Activated CD4-positive, alpha-beta T cell treated with anti-CD3 and anti-CD28 coated beads, Interleukin-2, amount 50 U/mL, for 24 hours (primary cell): ENCODE measurements at places on chromosomes 4 and X.
A peak's percentile ranks its signal among the peaks of the same experiment; 100 is the strongest.

GRCh38 chr4:164753873-164754488 lies at the start of gene SMIM31:
TSS of gene SMIM31 (plus strand) at chr4:164754131. CDS start at chr4:164770444, 16,313 bp downstream.
- no peak for DNase-seq

GRCh38 chrX:31038575-31039326 lies 33.1 kb downstream of the FTHL17 start:
- DNase-seq = no peak

DNA sequence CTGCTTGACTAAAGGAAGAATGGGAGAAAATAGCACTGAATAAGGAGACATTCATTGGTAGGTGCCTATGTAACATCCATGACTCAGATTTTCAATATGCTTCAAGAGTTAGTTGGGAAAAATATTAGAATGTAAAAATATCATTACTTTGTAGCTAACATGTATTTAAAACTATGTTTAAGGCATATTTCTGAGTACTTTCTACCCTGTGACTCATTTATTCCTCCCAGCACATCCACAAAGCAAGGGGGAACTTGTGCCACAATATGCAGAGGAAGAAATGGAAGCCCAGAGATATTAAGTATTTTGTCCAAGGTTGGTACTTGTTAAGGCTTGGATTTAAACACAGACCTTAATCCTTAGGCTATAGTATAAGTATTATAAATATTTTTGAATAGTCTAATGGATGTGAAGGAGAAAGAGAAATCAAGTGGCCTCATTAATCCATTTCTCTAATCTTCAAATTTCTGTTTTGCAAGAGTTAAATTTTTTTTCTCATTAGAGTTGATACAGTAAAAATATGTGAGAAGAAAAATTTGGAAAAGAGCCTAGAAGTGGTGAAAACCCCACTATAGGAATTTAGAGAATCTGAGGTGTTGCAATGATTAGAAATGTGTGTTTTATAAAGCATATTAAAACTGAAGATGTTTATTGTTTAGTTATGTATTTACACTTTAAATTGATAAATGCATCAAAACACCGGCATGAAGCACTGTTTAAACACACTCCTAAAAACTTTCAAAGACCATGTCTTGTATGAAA lies 149.3 kb upstream of the GYPA start:
- DNase-seq = no peak

DNA sequence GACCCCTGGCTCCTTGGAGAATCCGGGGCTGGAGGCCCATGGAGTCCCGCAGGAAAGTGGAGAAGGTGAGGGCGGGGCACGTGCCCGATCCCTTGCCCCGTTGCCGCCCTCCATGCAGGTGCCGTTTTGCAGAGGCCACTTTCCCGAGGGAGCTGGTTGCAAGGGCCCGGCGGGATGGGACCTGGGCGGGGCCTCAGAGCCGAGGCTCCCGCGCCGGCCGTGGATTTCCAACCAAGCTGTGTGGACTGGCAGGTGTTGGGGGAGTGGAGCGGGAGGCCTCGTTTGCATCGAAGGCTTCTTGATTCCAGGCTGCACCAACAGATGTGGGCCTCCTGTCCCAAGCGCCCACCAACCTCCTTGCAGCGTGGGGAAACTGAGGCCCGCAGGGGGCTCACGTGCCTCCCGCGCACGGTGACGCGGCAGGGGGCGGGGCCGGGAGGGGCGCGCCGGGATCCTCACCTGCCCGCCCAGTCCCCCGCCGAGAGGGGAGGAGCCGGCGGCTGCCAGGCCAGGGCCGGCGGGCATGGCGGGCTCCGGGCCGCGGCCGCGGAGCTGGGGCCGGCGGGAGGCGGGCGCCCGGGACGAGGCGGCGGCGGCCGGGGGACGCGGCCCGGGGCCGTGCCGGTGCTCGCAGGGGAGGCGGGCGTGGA lies 24.9 kb downstream of the SH3BP2 start:
- no peak for DNase-seq

DNA sequence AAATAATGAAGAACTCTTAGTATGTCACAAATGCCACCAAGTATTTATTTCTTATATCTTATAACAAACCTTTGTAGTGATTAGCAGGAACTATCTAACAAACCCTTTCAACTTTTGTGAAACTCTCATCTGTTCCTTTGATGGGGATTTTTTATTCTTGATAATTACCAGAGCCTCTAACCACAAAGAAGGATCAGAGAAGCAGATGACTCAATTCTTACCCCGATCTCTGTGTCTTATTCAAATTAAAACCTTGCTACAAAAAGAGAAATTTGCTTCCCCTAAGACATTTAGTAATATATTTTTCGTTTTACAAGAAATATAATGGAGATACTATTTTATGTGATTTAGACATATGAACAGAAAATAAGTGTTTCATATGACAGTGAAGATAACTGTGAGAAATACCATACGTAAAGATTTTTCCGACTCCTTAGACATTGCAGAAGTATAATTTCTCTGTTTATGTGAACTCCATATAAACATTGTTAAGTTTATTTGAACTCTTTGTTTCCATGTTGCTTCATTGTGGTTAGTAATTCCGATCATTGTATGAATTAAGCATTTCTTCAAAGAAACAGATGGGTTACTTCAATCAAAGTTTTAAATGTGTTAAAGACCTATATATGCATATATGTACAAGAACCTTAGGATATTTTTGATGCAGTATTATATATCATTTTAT lies 205.4 kb downstream of the CFAP299 start:
- DNase-seq = peak; percentile 6

GRCh38 chr4:147440442-147440841 lies 40.5 kb upstream of the EDNRA start:
- DNase-seq = no peak

- no peak for DNase-seq
These were observed 31.6 kb upstream of the DDX3X start for GRCh38 chrX:41302370-41302769.

- DNase-seq = no peak
These were observed 17.7 kb upstream of the CENPU start for GRCh38 chr4:184751585-184751956.

DNA sequence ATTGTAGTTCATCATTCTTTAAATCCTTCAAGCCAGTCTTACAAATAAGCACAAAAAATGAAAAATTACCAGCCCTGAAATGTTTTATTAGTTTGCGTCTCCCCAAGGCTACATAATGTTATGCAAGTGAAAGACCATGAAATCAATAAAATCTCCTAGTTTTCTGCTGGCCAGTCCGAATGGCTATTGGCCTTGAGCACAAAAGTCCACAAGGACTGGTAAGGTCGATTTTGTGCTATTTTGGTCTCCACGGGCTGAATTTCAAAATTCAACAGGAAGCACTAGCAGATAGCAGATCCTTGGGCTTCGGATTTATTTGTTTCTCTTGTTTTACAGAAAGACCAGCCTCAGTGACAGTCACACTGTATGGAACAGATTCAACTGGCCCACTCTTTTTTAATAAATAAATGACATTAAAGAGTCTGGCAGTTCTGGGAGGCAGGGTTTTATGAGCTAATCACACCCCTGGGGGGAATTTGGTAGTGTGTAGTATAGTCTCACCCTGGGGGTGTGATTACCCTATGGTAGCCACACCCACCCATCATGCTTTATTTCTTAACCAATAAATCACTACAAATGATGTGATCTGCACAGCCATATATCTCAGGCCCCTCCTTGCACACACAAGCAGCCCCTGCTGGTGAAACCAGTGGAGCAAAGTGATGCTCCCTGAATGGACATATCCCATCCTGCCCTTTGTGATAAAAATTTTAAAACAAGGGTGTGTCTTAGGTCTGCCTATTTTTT lies 51.1 kb upstream of the TMEM33 start:
- DNase-seq = no peak

GRCh38 chr4:144338834-144339233 lies 198.3 kb upstream of the GYPA start:
- DNase-seq = no peak

GRCh38 chr4:152099555-152099954 lies 338.7 kb upstream of the GATB start:
- no peak for DNase-seq

DNA sequence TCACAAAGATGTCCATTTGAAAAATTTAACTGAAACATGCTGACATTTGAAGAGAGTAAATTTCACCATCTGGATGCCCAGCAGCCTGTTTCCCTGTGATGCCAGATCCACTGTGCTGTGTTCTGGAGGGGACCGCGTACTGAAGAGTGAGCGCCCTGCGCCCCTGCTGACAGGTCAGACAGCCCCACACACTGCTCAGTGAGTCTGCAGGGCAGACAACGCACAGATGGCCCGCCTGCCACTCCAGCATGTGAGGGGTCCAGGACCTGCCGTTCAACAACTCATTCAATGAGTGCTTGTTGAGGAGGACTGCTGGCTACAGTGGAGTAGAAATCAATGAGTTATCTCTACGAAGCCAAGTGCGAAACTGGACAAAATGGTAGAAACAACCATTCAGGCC lies 49.2 kb downstream of the FGFRL1 start:
- DNase-seq = no peak

DNA sequence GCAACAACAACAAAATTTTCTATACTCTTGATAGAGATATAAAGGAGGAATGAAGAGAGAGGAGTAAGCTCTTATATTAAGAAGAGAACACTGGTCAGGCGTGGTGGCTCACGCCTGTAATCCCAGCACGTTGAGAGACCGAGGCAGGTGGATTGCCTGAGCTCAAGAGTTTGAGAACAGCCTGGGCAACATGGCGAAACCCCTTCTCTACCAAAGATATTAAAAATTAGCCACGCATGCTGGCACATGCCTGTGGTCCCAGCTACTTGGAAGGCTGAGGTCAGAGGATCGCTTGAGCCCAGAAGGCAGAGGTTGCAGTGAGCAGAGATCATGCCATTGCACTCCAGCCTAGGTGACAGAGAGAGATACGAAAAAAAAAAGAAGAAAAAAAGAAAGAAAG lies 102.4 kb downstream of the TEX11 start:
- no peak for DNase-seq

GRCh38 chr4:56222514-56222913 lies 164.8 kb downstream of the AASDH start:
- DNase-seq = no peak

DNA sequence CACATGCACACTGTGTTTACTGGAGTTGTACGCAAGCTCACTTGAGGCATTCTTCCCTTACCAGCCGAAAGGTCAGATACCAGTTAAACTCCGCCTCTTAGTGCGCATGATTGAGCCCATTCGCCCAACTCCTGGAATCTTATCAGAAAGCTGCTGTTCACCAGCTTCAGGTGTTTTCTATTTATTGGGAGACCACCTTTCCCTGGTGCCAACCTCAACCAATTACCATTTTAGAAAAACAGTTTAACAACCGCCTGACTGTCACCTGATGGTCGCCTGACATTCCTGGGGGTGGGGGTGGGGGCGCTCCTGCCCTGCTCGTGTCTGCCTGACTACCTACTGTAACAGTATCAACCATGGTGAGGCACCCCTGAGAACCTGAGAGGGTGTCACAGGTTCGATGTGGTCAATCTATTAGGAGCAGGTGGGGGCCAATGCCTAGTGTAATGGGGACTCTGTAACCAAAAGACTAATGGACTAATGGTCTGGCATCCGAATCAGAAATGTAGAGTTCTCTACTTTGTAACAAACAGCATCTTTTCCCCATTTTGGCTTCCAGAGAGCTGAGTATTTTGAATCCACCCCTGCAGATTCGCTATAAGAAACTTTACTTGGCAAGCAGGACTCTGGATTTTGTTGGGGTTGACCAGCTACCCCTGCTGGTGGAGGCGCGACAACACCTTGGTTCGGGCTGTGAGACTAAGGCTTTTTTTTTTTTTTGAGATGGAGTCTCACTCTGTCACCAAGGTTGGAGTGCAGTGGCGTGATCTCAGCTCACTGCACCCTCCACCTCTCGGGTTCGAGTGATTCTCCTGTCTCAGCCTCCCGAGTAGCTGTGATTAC lies 58.2 kb upstream of the ZNF157 start:
- DNase-seq = no peak

GRCh38 chr4:48629458-48629857 lies 139.4 kb downstream of the ZAR1 start:
- DNase-seq = no peak

- DNase-seq = no peak
These were observed 12.8 kb downstream of the GYG2 start for GRCh38 chrX:2841537-2841936.

DNA sequence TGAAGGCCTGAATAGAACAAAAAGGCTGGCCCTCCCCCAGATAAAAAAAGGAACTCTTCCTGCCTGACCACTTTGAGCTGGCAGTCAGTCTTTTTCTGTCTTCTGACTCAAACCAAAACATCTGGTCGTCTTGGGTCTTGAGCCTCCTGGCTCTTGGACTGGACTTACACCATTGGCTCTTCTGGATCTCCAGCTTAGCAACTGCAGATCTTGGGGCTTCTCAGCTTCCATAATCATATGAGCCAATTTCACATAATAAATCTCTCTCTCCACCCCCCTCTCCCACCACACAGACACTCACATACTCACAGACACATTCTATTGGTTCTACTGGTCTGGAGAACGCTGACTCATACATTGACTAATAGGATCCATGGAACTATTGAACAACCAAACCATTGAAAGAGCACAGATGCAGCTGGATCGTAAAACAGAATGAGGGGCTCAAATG lies 15.6 kb upstream of the CWH43 start:
- no peak for DNase-seq

- no peak for DNase-seq
These were observed 169.5 kb upstream of the SMARCAD1 start for GRCh38 chr4:94038195-94038594.

- DNase-seq = no peak
These were observed 80.6 kb downstream of the PPP2R2C start for GRCh38 chr4:6391852-6392188.

DNA sequence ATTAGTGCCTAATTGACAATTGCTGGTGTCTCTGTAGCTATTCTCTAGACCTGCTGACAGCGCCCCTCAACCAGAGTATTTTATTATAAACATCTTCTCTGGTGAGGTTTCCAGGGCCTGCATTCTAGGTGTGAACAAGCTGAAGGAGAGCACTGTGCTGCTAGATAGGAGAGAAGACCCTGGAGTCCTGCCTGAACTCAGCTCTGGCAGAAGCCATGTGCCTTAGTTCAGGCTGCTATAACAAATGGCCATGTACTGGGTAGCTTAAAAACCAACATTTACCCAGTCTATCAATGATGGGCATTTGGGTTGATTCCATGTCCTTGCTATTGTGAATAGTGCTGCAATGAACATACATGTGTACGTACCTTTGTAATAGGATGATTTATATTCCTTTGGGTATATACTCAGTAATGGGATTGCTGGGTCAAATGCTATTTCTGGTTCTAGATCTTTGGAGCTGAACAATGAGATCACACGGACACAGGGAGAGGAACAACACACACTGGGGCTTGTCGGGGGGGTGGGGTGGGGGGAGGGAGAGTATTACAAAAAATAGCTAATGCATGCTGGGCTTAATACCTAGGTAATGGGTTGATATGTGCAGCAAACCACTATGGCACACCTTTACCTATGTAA lies 185.5 kb upstream of the CPEB2 start:
- no peak for DNase-seq

DNA sequence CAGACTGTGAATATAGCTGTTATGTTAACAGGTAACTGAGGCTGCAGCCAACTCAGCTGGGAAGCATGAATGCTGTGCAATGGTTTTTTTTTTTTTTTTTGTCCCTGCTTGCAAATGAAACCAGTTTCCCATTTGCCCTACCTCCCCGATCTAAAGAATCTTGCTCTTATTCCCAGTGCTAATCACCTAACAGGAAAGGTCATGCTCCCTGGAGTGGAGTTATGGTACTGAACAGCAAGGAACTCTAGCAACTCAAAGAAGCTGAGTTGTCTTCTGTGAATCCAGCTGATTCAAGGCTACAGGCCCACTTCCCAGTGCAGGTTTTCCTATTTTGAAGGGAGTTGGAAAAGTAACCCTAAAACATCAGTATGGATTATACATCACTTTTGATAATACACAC lies 52.1 kb downstream of the HTR2C start:
- DNase-seq = no peak
